ENCODE measurements at places on chromosomes 2 and 18. TPM values are rescaled to one million over a fixed set of nuclear protein-coding genes. Genes with fewer than 3 reads are reported as not detected.

KANSL1L gene
- 14.8 TPM for total RNA-seq

HOXD13 gene
- total RNA-seq = not detected

EFR3B gene
- total RNA-seq = 0.89 TPM

BCL11A gene
- total RNA-seq = 13.6 TPM

CNRIP1 gene
- total RNA-seq = 1.2 TPM

LRRTM1 gene
- total RNA-seq = 0.12 TPM

- H3K27me3 ChIP-seq = no peaks in the 10 kb centered on the region
- H3K4me1 ChIP-seq = no peaks in the 10 kb centered on the region
- H3K36me3 ChIP-seq = no peaks in the 10 kb centered on the region
Observed at GRCh38 chr2:181398000-181398399, 59.2 kb upstream of the ITGA4 start.

DNA sequence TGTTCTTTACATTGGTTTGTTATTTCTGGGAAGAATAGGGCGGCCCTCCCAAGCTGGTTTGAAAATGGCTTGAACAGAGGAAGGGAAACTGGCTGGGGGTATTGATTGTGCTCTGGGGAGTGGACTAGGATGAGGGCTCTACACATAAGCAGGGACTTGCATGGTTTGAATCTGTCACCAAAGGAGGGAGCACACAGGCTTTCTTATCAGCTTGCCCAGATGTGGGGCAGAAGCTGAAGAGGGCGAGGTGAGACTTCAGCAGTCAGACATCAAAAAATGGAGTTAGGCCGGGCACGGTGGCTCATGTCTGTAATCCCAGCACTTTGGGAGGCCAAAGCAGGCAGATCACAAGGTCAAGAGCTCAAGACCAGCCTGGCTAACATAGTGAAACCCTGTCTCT, 7.2 kb upstream of the RAB12 start:
- DNase-seq = no peak
- no peaks in the 10 kb centered on the region for H3K36me3 ChIP-seq
- H3K27me3 ChIP-seq = no peaks in the 10 kb centered on the region

DNA sequence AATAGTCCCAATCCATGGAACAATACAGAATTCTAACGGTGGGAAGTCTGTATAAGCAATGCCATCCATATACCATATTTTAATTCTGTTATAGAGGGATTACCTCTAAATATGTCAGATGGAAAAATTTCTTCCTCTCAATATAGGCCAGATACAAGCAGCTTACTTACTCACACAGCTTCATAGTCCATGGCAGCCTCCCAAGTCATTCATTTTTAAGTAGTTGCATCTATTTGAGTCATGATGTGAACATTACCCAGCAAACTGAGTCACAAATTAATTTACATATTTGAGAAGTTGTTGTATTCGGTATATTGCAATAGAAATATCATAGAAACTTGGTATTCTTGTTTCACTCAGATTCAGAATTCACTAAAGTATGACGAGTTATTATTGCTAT, 20.3 kb downstream of the TBR1 start:
- no peak overlapping the region for H3K27ac ChIP-seq
- no peaks in the 10 kb centered on the region for H3K36me3 ChIP-seq
- no peak for DNase-seq
- no peaks in the 10 kb centered on the region for H3K4me1 ChIP-seq

DNA sequence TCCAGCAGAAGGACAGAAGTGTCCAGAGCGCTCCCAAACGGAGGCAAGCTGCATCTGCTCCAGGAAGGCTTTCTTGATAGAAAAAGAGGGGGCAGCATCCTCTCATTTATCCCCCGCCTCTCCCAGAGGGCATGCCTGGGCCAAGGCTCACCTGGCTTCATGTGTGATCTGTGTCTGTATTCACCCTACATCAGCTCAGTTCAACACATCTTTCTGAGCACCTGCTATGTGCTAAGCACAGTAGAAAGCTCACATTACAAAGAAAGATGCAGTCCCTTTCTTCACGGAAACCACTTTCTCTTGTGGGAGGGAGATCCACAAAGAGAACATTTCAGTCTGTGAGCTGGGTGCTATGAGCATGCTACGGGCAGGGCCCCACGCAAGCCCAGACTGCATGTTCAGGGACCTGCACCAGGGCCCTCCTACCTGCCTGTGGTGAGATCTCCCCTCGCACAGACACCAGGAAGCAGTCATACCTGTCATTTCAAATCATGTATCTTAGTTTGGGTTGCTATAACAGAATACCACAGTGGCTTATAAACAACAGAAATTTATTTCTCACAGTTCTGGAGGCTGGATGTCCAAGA, 90.7 kb downstream of the PDCL3 start:
- no peaks in the 10 kb centered on the region for H3K27me3 ChIP-seq
- H3K4me1 ChIP-seq = no peaks in the 10 kb centered on the region
- no peaks in the 10 kb centered on the region for H3K36me3 ChIP-seq
- H3K4me3 ChIP-seq = no peak overlapping the region
- DNase-seq = no peak

- no peaks in the 10 kb centered on the region for H3K27me3 ChIP-seq
- H3K36me3 ChIP-seq = no peaks in the 10 kb centered on the region
- H3K27ac ChIP-seq = no peak overlapping the region
- no peak overlapping the region for H3K4me3 ChIP-seq
Observed at GRCh38 chr2:220065581-220065980, 438.2 kb downstream of the SLC4A3 start.

DNA sequence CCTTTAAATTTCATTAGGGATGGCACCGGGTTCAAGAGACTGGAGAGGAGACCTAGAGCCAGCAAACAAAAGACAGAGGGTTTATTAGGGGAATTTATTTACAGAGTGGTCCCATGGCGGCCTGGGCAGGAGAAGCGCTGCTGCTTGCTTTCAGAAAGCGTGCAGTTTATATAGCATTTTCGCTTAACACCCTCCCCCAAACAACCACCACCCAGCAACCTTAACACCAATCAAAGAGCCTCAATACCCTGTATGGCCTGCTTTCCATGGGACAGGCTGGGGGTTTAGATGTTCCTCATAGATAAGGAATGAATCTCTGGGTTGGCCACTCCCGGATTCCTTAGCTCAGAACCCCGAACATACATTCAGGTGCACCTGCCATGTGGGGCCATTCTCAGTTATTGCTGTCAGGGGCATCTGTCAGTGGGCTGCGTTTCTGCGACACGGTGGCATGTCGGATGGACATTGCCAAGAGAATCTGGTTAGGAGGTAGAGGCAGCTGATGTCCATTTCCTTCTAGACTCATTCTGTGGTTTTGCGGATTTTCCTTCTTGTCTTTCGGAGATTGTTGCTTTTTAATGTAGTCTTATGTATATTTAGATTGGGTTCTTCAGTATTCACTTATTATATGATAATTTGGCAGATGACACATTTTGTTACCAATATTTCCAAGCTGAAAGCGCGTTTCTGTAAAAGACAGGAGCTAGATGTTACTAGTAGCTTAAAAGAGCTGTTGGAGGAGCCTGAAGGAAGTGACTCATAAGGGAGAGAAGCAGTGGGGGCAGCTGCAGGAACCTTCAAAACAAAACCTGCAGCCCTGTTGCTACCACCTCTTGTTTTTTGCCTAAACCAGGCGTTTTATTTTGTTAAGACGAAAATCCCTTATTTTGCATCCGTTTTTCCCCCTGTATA, 7.2 kb downstream of the AGAP1 start:
- DNase-seq = no peak
- no peak overlapping the region for H3K4me3 ChIP-seq
- no peaks in the 10 kb centered on the region for H3K27me3 ChIP-seq
- H3K27ac ChIP-seq = no peak overlapping the region

DNA sequence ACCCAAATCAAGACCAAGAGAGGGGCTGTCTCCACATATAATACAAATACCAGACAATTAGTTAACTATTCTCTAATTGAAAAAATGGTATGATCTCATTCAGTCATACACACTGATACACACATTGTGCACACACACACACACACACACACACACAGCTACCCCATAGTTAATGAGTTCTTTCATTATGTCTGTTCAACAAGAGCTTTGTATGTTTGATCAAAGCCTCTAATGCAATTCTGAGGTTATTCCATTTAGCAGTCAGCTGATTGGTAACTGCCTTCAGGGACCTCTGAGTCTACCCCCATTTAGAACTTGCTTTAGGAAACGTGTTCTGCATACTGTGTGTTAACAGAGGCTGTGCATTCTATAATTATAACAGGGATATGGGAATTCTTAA, 741.4 kb upstream of the LRRTM4 start:
- H3K4me1 ChIP-seq = no peaks in the 10 kb centered on the region
- H3K4me3 ChIP-seq = no peak overlapping the region
- H3K27me3 ChIP-seq = no peaks in the 10 kb centered on the region
- DNase-seq = no peak
- H3K27ac ChIP-seq = no peak overlapping the region

DNA sequence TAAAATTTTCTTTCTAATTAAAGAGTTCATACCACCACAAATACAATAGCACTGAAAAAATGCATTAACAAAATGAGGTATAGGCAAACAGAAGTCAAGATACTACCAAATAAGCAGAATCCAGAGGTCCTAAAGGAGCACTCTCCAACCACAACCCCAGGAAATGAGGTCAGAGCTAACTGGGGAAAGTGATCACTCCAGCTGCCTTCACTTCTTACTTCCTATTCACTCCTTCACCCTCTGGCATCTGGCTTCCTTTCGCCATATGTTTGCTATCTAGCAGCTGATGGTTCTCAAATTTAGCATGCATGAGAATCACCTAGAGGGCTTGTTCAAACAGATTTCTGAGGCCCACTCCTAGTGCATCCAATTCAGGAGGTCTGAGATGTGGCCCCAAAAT, 212.6 kb upstream of the ACVR2A start:
- H3K27ac ChIP-seq = no peak overlapping the region
- H3K4me1 ChIP-seq = no peaks in the 10 kb centered on the region
- no peaks in the 10 kb centered on the region for H3K36me3 ChIP-seq
- no peak overlapping the region for H3K4me3 ChIP-seq
- no peak for DNase-seq

DNA sequence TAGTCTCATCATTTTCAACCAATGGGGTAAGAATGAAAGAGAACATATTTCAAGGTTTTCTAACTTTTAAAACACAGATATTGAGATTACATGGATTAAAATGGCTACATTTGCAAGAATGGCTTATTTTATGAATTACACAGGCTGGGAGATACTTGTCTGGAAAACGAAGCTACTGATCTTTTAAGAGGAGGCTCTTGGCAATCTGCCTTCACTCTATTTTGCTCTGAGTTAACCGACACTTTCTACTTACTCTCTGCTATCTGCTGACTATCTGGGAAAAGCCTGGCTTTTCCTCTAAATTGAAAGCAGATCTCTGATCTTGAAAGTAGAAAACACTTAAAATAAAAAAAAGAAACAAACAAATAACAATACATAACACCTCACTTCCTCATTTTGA, 325.4 kb upstream of the LINC00305 start:
- H3K27me3 ChIP-seq = no peaks in the 10 kb centered on the region
- no peak overlapping the region for H3K4me3 ChIP-seq
- no peaks in the 10 kb centered on the region for H3K4me1 ChIP-seq
- H3K36me3 ChIP-seq = no peaks in the 10 kb centered on the region
- no peak overlapping the region for H3K27ac ChIP-seq

DNA sequence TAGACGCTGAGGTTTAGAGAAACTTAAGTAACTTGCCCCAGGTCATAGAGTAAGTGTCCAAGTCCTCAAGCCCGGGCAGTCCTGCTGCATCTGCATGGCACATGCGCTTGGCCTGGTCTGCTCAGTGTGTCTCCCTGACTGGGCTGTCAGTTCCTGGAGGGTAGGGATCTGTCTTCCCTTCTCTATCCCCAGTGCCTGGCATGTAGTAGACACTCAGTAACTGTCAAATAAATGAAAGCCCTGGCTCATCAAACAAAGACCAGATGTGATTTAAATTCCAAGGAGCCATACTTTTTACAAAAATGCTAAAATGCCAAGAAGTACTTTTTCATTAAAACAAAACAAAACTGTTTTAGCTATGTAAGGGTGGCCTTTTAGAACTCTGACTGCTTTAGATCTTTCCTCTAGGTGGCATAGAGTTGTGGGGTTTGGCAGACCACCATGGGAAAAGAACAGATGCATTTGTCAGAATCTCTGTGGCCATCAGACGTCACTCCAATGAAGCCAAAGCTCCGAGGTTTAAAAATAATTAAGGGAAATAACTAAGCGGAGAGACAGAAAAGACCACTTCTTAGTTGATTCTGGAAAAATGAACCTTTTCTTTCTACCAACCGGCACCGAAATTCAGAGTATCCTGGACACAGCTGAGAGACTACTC, 34.0 kb downstream of the EPAS1 start:
- no peaks in the 10 kb centered on the region for H3K27me3 ChIP-seq
- H3K4me3 ChIP-seq = no peak overlapping the region
- H3K36me3 ChIP-seq = no peaks in the 10 kb centered on the region
- peak overlapping the region; percentile 47 for H3K27ac ChIP-seq
- DNase-seq = no peak
- H3K4me1 ChIP-seq = peaks cover 82% of the 10 kb centered on the region

DNA sequence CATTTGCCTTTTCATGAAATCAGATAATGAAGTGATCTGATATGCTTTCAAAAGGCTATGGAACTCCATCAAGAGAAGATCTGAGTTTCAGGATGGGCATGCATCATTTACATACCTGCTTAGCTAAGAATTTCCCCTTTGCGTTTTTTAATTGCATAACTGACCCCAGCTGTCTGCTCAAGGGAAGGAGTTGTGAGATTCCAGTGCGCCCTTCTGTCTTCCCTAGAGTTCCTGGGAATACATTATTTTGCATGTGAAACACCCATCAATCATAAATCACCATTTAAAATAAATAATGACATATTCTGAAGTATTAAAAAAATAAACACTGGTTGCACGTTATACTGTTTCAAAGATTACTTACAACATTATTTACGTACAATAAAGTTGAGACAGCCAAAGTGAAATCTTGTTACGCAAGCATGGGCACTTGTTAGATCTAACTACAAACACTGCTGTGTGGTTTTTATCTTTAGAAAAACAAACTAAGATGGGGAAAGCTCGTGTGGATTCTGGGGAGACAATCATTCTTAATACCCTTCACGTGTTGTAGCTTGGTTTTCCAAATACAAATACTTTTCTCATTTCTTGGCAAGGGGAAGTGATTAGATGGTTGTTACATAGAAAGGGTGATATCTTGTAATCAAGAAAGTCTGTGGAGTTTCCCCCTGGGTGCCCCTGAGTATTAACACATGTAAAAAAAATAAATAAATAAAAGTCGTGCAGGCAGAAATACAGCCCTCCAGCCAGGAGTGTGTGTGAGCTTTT, 125.7 kb upstream of the LMAN1 start:
- no peaks in the 10 kb centered on the region for H3K36me3 ChIP-seq
- no peaks in the 10 kb centered on the region for H3K27me3 ChIP-seq
- H3K27ac ChIP-seq = no peak overlapping the region
- no peak for DNase-seq
- H3K4me3 ChIP-seq = no peak overlapping the region

DNA sequence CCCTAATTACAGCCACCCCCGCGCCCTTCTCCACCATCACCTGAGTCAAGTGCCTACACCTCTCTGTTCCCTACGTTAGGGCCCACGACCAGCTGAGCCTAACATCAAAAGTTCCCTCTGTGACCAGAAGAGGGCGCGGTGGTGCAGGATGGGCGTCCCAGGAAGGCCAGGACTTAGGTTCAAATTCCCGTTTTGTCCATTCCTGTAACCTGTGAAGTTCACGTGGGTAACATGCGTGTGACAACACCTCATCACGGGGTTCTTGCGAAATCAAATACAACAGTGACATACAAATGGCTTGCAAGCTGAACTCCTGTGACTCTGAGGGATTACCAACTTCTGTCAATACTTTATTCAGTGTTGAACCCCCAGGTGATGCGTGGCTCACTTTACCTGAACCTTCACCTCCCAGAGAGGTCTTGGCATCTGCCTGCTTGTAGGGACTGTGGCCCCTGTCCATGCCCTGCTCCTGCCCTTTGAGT, 207.9 kb downstream of the ARL4C start:
- no peak overlapping the region for H3K4me3 ChIP-seq
- H3K27me3 ChIP-seq = no peaks in the 10 kb centered on the region
- H3K36me3 ChIP-seq = no peaks in the 10 kb centered on the region
